ENCODE measurements at places on chromosomes 5 and 9.
A peak's percentile ranks its signal among the peaks of the same experiment; 100 is the strongest.

DNA sequence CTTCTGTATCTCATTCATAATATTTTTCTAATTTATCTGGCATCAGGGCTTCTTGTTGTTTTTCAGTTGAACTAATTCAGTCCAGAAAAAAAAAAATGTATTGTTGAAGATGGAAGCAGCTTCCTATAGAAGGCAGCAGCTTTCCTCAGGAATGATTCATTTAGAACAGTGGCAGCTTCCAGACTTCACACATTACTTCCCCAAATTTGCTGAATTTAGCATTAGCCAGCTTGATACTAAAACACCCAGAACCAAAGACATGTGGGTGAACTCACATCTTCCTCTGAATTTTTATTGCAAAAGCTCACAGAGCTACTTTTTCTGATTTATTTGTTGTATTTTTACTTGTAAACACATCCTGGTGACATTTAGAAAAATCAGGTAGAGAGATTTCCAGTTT, 53.8 kb downstream of the HCN1 start:
- no peak for DNase-seq

- no peak for DNase-seq
Measured at GRCh38 chr9:94183240-94183999, 75.7 kb upstream of the ZNF169 start.

GRCh38 chr9:21414220-21414940, 5.5 kb downstream of the IFNA8 start:
- no peak for DNase-seq

- no peak for DNase-seq
Measured at GRCh38 chr5:42668254-42668653, 88.4 kb upstream of the CCDC152 start.

GRCh38 chr9:87435189-87435880, 62.3 kb upstream of the DAPK1 start:
- no peak for DNase-seq

DNA sequence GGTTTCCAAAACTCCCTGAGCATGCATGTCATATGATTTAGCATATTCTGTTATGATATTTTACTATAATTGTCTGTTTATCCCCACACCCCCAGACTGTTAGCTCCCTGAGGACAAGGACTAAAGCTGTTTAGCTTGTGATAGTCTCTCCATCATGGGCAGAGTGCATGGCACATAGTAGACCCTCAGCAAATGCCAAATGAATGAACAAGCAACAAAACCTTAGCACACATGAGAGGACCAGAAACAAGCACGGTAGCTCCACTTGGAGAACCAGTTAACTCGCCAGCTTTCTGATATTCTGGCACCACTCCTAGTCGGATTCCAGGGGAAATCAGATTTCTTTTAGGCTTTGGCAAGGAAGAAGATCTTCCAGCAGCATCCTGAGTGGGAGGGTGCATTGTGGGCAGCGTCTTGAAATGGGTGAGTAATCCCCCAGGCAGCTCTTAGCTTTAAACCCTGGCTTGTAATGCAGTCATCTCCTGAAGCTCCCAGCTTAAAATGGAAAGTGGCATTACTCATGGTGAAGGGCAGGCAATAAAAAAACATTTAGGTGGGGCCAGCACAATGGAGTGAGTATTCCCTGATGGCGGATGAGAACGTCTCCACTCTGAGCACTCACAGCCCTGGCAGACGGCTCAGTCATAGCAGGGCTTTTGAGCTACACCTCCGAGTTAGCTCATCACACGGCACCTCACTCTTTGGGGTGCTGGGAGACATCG, 41.1 kb downstream of the FGF1 start:
- DNase-seq = peak; percentile 57

- DNase-seq = no peak
Measured at GRCh38 chr5:79853028-79853427, 138.0 kb downstream of the MTX3 start.

GRCh38 chr9:119802133-119802532, 432.9 kb upstream of the BRINP1 start:
- DNase-seq = no peak

GRCh38 chr9:127973169-127974000, 7.4 kb downstream of the EEIG1 start:
- no peak for DNase-seq

- no peak for DNase-seq
Measured at GRCh38 chr9:99894826-99895225, 11.6 kb upstream of the STX17 start.

DNA sequence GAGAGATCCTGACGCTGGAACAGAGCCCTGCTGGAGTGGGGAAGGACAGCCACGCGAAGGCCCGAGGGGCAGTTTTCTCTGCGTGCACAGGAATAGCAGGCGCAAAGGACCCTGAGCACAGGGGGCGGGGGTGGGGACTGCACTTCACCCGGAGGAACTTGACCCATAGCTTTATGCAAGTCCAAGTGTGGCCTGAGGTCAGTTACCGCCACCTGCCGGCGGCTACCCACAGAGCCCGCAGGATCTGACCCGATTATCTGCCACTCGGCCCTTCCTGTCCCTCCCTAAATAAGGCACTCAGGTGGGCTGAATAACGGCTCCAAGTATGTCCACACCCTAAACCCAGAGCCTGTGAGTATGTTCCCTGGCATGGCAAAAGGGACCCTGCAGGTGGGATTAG, 65.4 kb upstream of the FCN1 start:
- DNase-seq = no peak

- no peak for DNase-seq
Measured at GRCh38 chr5:122498163-122498562, 186.1 kb downstream of the SNCAIP start.

GRCh38 chr5:108168915-108169314, 213.0 kb downstream of the FBXL17 start:
- DNase-seq = no peak

- DNase-seq = peak; percentile 68
Measured at GRCh38 chr9:73039271-73040263, 86.7 kb upstream of the ALDH1A1 start.

All from ureter (tissue), 1 donor.